Activated CD8-positive, alpha-beta T cell treated with anti-CD3 and anti-CD28 coated beads for 36 hours (primary cell): ENCODE measurements at places on chromosomes 4 and X. TPM values are rescaled to one million over a fixed set of nuclear protein-coding genes. Genes with fewer than 3 reads are reported as not detected.

GRCh38 chr4:64144994-64145393 lies 264.3 kb downstream of the TECRL start:
- H3K4me3 ChIP-seq: no peak overlapping the region
- H3K4me1 ChIP-seq: no peaks in the 10 kb centered on the region
- H3K27ac ChIP-seq: no peak overlapping the region
- H3K36me3 ChIP-seq: peaks cover 4% of the 10 kb centered on the region
- no peaks in the 10 kb centered on the region for H3K27me3 ChIP-seq
- DNase-seq: no peak

DNA sequence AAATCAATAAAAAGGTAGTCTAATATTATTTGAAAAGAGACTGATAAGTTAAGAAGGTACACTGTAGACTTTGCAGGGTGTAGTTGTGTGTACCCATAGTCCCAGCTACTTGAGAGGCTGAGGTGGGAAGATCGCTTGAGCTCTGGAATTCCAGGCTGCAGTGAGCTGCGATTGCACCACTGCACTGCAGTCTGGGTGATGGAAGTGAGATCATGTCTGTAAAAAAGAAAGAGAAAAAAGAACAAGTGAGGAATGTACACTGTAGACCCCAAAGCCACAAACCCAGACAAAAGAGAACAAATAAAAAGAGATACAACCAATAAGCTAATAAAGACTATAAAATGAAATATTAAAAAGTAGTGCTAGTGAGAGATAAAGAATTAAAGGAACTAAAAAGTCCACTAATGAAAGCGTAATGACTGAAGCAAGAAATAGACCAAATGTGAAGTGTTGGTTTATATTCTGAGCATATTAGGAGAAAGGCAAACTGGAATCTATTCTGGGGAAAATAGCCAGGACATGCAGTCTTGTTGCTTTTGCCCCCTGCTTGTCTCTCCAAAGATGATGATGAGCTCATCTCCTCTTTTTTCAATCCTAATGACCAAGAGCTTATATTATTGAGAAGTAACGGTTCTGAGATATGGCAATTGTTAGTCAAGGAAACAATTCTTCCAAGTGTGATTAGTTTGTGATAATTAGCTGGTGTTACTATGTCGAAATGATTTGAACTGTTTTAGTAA lies 19.1 kb downstream of the GSX2 start:
- H3K27me3 ChIP-seq: peaks cover 12% of the 10 kb centered on the region
- H3K27ac ChIP-seq: no peak overlapping the region
- H3K4me1 ChIP-seq: no peaks in the 10 kb centered on the region
- no peaks in the 10 kb centered on the region for H3K36me3 ChIP-seq

- no peaks in the 10 kb centered on the region for H3K27me3 ChIP-seq
- peaks cover 32% of the 10 kb centered on the region for H3K4me1 ChIP-seq
- DNase-seq: no peak
- H3K4me3 ChIP-seq: no peak overlapping the region
Observed at GRCh38 chr4:158782551-158783360, 13.9 kb downstream of the FNIP2 start.

GRCh38 chr4:151304755-151305154 lies 20.6 kb downstream of the SH3D19 start:
- no peaks in the 10 kb centered on the region for H3K36me3 ChIP-seq
- no peak overlapping the region for H3K27ac ChIP-seq
- no peak overlapping the region for H3K4me3 ChIP-seq
- no peaks in the 10 kb centered on the region for H3K4me1 ChIP-seq
- DNase-seq: no peak

DNA sequence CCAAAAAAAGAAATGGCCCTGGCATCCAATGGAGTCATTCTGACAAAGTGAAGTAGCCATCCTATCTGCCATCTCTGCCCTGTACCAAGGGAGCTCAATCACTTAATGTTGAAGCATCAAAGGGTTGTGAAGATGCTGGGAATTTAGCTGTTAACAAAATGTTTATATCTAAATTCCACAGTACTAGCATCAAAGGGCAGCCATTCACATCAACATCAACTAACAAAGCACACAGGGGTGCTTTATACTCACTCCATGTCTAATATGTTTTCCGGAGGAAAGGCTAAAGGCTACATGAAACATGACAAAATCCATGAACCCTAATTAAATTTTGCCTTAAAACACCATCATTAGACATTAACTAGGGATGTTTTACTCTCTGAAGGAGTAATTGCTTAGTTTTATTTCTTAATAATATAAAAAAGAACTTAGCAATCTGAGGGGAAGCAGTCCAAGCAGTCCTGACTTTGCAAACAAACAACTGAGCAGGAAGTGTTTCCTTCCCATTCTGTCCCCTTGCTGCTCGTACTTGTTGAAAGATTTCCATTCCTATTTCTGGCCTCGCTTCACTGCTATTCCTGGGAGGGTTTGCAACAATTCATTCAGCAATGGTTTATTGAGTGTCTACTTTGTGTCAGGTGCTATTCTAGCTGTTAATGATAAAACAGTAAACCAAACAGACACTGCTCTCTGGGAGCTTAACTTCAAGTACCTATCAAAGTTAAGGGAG lies 208.6 kb upstream of the SLC7A11 start:
- H3K36me3 ChIP-seq: no peaks in the 10 kb centered on the region
- no peak overlapping the region for H3K27ac ChIP-seq
- H3K4me3 ChIP-seq: no peak overlapping the region
- H3K27me3 ChIP-seq: peaks cover 1% of the 10 kb centered on the region

DNA sequence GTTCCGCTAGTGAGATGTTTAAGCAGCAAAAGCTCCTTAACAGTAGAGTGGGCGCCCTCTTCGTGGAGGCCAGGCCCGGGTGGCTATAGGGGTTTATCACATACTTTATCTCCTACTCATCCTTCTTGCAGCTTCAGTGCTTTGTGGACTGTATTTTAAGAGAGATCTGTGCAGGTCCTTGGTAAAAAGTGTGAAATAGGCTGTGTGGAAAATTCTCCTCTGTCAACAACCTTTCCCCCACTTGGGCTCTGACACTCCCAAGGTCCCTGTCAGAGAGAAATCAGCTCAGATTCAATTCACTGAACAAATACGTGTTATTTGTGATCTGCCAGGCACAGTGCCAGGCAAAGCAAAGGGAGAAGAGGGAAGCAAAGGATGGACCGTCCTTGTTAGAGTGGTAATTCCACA lies 214.3 kb upstream of the PPARGC1A start:
- no peak overlapping the region for H3K27ac ChIP-seq
- H3K27me3 ChIP-seq: no peaks in the 10 kb centered on the region
- no peaks in the 10 kb centered on the region for H3K36me3 ChIP-seq
- no peaks in the 10 kb centered on the region for H3K4me1 ChIP-seq
- no peak for DNase-seq

GRCh38 chr4:4521731-4522130 lies 20.1 kb downstream of the STX18 start:
- H3K27ac ChIP-seq: no peak overlapping the region
- H3K4me3 ChIP-seq: no peak overlapping the region
- no peaks in the 10 kb centered on the region for H3K36me3 ChIP-seq

GRCh38 chr4:4302416-4302815 lies 12.4 kb downstream of the ZBTB49 start:
- no peak overlapping the region for H3K27ac ChIP-seq
- DNase-seq: no peak
- H3K4me3 ChIP-seq: no peak overlapping the region
- no peaks in the 10 kb centered on the region for H3K27me3 ChIP-seq
- H3K36me3 ChIP-seq: peaks cover 16% of the 10 kb centered on the region
- H3K4me1 ChIP-seq: peaks cover 2% of the 10 kb centered on the region

CPLX1 gene
- not detected for total RNA-seq

CASP6 gene
- total RNA-seq: 28.3 TPM

CT45A3 gene
- not detected for total RNA-seq
